ENCODE measurements at places on chromosomes 16 and 17. TPM values are rescaled to one million over a fixed set of nuclear protein-coding genes. Genes with fewer than 3 reads are reported as not detected.

The NEURL4 gene
- total RNA-seq = 13.2 TPM

The JPH3 gene
- not detected for total RNA-seq

The CRHR1 gene
- total RNA-seq = not detected

The HSD17B1 gene
- 0.39 TPM for total RNA-seq

All from articular chondrocyte of knee joint (primary cell).